Stimulated activated CD8-positive, alpha-beta memory T cell treated with anti-CD3 and anti-CD28 coated beads, Interleukin-4, amount 100 ng/mL, for 4 hours (primary cell): ENCODE measurements at places on chromosomes 3 and 15.

DNA sequence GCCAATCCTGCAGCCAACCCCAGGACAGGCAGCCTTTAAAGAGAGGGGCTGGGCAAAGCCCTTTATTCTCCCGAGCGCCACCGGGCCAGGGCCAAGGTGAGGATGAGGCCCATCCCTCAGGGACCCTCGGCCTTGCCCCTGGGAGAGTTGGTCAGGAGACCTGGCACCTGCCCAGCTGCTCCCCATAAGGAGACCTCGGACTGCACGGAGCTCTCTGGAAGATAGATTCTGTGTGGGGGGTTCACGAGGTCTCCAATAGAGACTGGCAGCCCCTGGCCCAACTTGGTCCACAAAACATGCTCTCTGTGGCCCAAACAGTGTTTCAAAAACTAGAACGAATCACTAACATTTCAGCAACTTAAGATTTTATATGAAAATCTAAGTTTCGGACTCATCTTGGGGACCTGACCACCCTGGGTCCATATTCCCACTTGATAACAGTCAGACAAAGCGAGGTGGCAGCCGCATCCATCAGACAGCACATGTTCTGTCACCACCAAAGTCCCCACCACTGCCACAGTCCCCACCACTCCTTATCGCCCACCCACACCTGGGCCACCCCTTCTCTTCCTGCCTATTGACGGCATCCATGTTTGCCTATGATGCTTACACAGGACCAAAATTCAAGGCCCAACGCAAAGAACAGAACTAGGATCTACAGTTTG is 114.4 kb upstream of the RPL32 start:
- no peak for DNase-seq

DNA sequence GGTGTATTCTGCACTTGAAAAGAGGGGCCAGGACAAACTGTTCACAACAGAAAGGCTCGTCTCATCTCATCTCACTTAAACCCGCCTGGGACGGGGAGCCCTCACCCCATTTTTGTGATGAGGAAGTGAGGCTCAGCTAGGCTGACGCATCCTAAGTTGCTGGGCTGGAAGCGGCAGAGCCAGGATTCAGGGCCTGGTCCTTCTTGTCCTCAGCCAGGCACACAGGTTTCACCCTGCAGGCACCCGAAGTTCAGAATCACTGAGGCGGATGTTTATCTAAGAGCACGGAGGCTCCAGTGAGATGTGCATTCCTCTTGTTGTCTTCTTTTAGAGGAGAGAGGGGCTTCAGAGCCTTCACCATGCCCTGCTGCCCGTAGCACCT is 51.1 kb upstream of the PLXNA1 start:
- no peak for DNase-seq

DNA sequence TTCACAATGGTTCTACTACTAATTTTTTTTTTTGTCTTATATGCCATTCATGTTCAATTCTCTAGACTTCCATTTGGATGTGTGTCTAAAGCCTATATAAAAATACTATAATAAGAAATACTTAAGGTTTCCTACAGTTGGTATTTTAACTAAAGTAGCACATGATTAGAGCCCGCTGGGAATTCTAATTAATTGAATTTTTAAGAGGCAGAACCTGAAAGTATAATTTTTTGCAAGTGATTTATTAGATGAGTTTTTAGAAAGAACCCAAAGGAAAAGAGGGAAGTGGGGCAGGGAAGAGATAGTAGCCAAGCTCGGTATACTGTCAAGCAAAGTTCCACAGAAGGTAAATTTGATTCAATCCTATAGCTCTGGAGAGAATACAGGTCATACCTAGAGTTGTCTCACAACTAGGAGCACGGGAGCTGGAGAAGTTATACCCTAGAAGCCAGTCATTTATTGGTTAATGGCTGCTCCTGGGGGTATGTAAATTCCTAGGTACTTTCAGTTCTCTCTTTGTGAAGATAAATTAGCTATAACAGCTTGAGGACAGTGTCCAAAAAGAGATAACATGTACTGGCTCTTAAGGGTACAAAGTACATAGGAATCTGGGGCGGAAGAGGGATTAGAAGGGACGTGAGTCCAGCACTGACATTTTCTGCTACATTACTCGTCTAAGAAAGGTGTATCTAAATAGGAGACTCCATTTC is 225.6 kb downstream of the CNTN6 start:
- no peak for DNase-seq

- DNase-seq: no peak
Observed at GRCh38 chr3:81947359-81947758, 185.9 kb upstream of the GBE1 start.

GRCh38 chr15:33310481-33311311 is at the start of gene RYR3:
RYR3 (plus strand) TSS chr15:33310967; CDS start chr15:33311046, 79 bp downstream.
- DNase-seq: no peak

- no peak for DNase-seq
Observed at GRCh38 chr15:80160570-80161156, 7.9 kb downstream of the FAH start.

DNA sequence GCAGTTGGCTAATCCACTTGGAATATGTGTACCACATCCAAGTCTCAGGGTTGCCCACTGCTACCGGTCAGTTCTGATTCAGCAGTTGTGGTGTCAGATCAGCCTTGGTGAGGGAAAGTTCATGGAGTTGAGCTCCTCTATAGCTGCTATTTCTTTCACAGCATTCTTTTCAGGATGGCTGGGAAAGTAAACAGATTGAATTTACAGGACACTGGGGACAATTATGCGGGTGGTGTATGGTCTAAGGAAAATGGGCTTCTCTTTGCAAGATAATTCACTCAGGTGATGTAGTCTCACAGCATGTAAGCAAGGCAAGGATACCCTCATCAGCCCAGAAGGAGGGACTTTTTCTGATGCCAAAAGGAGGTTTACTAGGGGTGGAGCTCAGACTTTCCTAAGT is 249.9 kb downstream of the DOCK3 start:
- no peak for DNase-seq

DNA sequence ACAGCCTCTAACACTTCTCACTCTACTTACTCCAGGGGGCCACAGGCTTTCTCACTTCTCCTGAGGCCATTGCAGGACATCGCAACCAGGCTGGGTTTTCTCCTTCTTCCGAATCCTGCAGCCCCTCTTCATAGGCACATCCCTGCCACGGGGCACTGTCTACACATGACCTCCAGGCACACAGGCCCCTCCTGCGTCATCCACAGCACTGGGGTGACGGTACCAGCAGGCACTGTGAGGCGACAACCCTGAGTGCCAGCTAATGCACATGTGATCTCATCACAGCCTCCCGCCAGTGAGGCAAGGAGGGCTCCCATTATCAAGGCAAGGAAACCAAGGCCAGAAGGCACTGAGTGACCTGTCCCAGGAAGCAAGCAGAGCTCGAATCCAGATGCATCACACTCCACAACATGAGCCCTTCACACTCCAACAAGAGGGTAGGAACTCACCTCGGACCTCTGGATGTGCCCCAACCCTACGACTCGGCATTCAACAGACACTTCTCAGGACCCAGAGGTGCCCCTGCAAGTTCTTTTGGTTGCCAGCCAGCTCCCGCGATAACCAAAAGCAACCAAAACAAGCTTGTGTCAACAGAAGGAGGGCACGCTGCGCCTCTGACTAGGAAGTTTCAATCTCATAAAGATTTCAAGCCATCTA is 16.7 kb downstream of the FAM174B start:
- no peak for DNase-seq

GRCh38 chr3:152818027-152818426 is 16.9 kb upstream of the P2RY1 start:
- DNase-seq: no peak

GRCh38 chr15:56082263-56082761 is 88.9 kb upstream of the NEDD4 start:
- DNase-seq: no peak

DNA sequence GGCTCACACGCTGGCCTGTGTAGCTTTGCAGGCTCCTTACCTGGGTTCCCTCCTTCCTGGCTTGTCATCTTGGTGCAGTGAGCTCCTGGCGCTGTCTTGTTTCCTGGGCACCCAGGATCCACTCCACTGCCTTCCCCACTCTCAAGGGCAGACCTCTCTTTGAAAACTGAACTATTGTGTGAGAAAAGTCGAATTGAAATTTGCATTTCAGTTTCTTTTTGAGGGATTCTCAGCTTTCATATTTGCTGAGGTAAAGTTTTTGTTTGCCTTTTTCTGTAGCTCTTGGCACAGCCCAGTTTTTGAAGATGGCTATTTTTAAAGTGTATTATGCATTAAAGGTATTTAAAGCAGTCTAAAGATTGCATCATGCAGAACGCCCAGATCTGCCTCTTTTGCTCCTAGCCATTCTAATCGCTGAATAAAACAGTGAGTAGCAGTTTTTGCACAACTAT is 70.1 kb downstream of the CCK start:
- no peak for DNase-seq

- no peak for DNase-seq
Observed at GRCh38 chr3:138089091-138089490, 26.3 kb downstream of the DZIP1L start.

DNA sequence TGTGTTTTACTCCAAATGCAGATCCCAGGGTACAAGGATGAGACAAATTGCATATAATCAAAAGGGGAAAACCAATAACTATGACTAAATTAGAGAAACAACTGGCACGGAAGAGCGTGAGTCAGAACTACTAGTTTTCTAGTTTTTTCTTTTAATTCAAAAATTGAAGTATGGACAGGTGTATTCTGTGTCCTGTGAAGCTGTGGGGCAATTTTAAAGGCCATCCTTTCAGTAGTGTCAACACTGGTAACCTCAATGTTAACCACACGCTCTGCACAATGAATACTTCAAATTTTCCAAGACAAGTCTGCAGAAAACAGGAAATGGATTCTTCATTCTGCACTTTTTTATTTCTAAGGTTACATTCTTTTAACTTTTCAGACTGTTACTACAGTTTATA is 32.5 kb upstream of the GOLGA8A start:
- DNase-seq: no peak

DNA sequence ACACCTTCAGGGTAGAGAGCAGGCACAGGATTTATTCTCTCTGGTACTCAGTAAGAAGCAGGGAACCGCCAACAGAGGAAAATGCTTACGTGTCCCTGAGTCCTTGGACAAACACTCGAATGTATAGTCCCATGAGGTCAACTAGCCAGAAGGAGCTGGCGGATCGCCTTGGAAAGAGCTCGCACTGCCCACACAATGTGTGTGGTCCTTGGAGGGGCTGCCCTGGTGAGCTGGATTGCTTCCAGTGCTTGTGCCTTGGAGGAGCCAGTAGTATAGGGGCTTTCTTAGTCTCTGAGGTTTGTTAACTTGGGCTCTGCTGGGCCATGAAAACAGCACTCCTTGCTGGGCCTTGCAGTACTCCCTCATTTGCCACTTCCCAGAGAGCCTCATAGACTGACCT is 40.7 kb upstream of the VILL start:
- DNase-seq: no peak

DNA sequence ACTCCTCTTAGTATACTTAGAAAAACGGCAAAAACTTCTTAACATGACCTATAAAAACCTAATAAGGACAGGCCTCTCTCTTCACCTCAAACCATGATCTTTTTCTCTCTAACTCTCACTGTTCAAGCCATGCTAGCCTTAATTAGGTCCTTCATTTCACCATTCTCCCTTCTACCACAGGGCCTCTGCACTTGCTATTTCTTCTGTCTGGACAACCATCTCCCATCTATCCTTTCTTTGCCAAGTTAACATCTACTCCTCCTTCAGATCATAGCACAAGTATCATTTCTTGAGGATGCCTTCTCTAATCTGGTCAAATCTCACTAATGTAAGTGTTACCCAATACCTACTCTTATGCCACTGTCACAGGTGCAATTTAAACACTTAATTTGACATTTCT is 39.1 kb downstream of the TMCC1 start:
- no peak for DNase-seq

GRCh38 chr3:187044206-187044605 is 95.1 kb downstream of the RPL39L start:
- DNase-seq: no peak

GRCh38 chr3:67521053-67521646 is 133.3 kb downstream of the SUCLG2 start:
- DNase-seq: no peak

GRCh38 chr15:60585743-60586708 is 107.1 kb upstream of the ICE2 start:
- no peak for DNase-seq

DNA sequence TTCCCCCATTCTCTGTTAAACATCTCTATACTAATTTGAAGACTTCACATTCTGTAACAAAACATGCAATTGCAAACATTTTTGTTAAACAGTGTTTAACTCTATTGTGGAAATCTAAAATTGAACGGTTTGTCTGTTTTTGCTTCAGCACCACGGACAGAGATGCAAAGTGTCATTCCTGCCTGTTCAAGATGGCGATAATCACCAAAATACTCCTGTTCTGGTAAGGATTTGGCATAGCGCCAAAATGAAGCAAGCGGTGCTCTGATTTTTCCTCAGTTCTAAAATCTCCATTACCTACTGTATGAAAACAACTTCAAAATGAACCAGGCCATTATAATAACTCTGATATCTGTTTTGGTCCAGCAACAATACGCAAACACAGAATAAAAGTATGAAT is 129.7 kb upstream of the TUSC7 start:
- DNase-seq: no peak

- no peak for DNase-seq
Observed at GRCh38 chr3:89679686-89680085, 572.3 kb downstream of the EPHA3 start.

GRCh38 chr3:154130540-154130939 is 9.3 kb downstream of the ARHGEF26 start:
- no peak for DNase-seq

DNA sequence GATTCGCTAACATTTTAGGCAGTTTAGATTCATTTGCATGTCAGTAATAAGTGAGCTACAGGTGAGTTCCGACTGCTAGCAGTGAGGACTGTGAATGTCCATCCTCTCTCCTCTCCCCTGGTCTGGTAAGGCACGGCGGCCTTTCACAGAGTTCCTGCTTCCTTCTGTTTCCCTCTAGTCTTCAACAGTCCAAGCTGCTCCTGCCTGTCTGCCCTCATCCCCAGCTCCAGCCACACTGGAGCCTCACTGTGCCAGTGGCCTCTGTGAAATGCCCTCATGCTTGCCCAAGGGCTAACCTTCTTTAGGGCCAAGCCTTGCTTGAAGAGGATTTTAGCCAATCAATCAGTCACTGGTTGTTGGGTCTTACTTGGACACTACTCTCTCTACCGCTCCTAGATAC is 145.8 kb upstream of the BHLHE40 start:
- DNase-seq: no peak

DNA sequence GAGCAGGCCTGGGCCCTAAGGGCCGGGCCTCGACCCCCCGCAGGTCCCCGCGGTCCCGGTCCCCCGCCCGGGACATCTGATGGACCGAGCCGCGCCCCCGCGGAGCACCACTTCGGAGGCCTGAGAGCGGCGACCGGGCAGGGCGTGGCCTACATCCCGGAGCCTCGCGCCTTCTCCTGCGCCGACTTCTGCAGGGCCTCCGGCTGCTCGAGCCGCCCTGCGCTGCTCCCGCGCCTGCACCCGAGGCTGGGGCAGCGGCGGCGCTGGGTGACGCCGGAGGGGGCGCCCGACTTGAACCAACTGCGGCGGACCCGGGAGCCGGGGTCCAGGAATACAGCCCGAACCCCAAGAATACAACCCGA is 14.9 kb upstream of the GP9 start:
- DNase-seq: no peak

- DNase-seq: no peak
Observed at GRCh38 chr15:42087926-42088800, 6.2 kb downstream of the PLA2G4D start.

GRCh38 chr3:127740136-127740915 is 67.6 kb downstream of the ABTB1 start:
- no peak for DNase-seq
